K562 (cell line): ENCODE measurements at places on chromosomes 2 and 18. TPM values are rescaled to one million over a fixed set of nuclear protein-coding genes. Genes with fewer than 3 reads are reported as not detected.

- DNase-seq: no peak
Measured at GRCh38 chr18:57956491-57956890, 87.5 kb upstream of the NEDD4L start.

- DNase-seq: no peak
Measured at GRCh38 chr2:150012986-150013385, 425.4 kb upstream of the MMADHC start.

GRCh38 chr18:13437034-13437433, 218.5 kb downstream of the LDLRAD4 start:
- no peak for DNase-seq

GRCh38 chr2:205324355-205324754, 357.9 kb upstream of the NRP2 start:
- DNase-seq: no peak

Gene HS6ST1
- total RNA-seq: 7.3 and 7.4 TPM in 2 replicates

Gene DNAH6
- 0.49 TPM in 1 of 2 replicates, not detected in the other for total RNA-seq

Gene VAMP8
- total RNA-seq: 140 and 149 TPM in 2 replicates
